ENCODE measurements at places on chromosomes 3 and 15. TPM values are rescaled to one million over a fixed set of nuclear protein-coding genes. Genes with fewer than 3 reads are reported as not detected.

DNA sequence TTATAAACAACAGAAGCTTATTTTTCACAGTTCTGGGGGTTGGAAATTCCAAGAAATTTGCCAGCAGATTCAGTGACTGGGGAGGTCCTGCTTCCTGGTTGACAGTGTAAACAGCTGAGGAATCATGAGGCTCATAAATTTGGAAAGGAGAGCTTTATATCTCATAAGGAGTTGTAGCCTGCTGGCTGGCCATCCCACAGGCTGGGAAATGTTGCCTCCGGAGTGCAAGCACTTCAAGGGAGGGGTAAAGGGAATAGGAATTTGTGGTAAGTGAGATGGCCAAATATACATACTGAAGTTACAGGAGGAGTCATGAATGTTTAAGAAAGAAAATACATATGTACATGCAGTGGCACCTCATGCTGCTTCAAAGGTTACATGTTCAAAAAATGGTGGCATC lies 217.2 kb upstream of the CBLB start:
- H3K36me3 ChIP-seq, result no peaks in the 10 kb centered on the region
- no peaks in the 10 kb centered on the region for H3K27me3 ChIP-seq
- no peak overlapping the region for H3K4me3 ChIP-seq

DNA sequence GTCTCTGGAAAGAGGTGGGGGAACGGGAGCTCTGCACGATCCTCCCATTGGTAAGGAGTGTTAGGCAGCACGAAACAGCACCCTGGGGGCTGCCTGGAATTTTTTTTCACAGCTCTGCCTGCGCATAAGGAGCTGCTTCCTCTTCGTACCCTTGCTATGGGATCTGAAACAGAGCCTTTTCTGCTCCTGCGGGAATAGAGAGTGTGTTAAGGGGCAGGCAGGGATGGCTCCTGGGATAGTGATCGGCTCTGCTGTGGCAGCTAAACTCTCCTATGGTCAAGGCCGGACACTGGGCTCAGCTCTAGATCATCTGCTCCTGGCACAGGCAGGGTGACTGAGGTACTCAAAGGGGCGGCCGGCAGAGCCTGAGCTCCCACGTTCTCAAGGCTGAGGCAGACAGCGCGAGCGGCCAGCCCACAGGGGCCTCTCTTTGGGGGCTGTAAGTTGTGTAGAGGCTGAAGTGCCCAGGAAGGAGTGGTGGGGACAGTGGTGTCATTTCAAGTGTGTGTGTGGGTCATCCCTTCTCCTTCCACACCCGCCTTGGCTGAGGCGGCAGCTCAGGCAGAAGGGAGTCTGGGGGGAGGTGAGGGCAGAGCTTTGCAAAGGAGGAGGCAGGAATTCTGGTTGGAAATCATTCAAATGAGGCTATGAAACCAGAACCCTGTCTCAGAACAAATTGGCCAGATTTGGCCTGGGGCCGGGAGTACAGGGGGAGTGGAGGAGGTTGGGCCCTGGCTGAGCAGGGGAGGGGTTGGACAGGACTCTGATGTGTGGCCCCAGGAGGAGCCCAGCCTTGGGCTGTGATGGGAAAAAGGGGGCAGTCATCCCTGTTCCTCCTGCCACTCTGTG lies 31.0 kb downstream of the EPHB3 start:
- H3K36me3 ChIP-seq, result no peaks in the 10 kb centered on the region
- DNase-seq, result no peak
- H3K27ac ChIP-seq, result no peak overlapping the region
- no peak overlapping the region for H3K4me3 ChIP-seq
- peaks cover 10% of the 10 kb centered on the region for H3K27me3 ChIP-seq
- peaks cover 17% of the 10 kb centered on the region for H3K4me1 ChIP-seq

DNA sequence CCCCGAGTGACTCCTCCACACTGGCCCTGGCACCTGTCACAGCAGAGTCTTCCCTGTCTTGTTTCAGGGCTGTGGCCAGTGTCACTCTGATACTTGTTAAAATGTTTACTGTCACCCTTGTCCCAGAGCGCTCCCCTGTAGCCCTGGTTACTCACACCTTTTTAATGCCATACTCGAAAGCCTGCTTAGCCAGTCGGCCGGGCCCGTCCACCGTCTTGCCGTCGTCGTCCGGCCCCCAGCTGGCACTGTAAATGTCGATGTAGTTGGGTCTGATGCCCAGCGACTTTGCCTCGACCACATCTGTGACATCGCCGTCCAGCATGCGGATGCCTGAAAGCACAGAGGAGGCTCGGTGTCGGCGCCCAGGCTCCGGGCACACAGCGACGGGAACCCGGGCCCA lies 91.3 kb downstream of the PCSK6 start:
- H3K4me3 ChIP-seq, result no peak overlapping the region
- no peak for DNase-seq
- no peak overlapping the region for H3K27ac ChIP-seq
- H3K27me3 ChIP-seq, result no peaks in the 10 kb centered on the region
- H3K4me1 ChIP-seq, result peaks cover 15% of the 10 kb centered on the region

GRCh38 chr15:88322461-88322860 lies 65.9 kb upstream of the NTRK3 start:
- DNase-seq, result no peak
- peaks cover 17% of the 10 kb centered on the region for H3K36me3 ChIP-seq
- H3K27ac ChIP-seq, result no peak overlapping the region

GRCh38 chr3:144415492-144415891 lies 443.9 kb downstream of the DIPK2A start:
- DNase-seq, result no peak
- no peaks in the 10 kb centered on the region for H3K36me3 ChIP-seq
- peaks cover 1% of the 10 kb centered on the region for H3K27me3 ChIP-seq
- peaks cover 7% of the 10 kb centered on the region for H3K4me1 ChIP-seq
- H3K27ac ChIP-seq, result no peak overlapping the region

- DNase-seq, result peak; percentile 42
- H3K27ac ChIP-seq, result no peak overlapping the region
- no peaks in the 10 kb centered on the region for H3K36me3 ChIP-seq
- H3K4me1 ChIP-seq, result peaks cover 20% of the 10 kb centered on the region
Measured at GRCh38 chr15:39581793-39582285, 960 bp downstream of the THBS1 start.

GRCh38 chr3:144660186-144660585 lies 688.6 kb downstream of the DIPK2A start:
- no peak overlapping the region for H3K4me3 ChIP-seq
- H3K27me3 ChIP-seq, result peaks cover 3% of the 10 kb centered on the region
- no peak overlapping the region for H3K27ac ChIP-seq
- peaks cover 5% of the 10 kb centered on the region for H3K36me3 ChIP-seq
- no peak for DNase-seq
- H3K4me1 ChIP-seq, result no peaks in the 10 kb centered on the region

- DNase-seq, result no peak
- no peaks in the 10 kb centered on the region for H3K27me3 ChIP-seq
- no peak overlapping the region for H3K27ac ChIP-seq
Measured at GRCh38 chr15:95868970-95869369, 461.5 kb upstream of the NR2F2 start.

DNA sequence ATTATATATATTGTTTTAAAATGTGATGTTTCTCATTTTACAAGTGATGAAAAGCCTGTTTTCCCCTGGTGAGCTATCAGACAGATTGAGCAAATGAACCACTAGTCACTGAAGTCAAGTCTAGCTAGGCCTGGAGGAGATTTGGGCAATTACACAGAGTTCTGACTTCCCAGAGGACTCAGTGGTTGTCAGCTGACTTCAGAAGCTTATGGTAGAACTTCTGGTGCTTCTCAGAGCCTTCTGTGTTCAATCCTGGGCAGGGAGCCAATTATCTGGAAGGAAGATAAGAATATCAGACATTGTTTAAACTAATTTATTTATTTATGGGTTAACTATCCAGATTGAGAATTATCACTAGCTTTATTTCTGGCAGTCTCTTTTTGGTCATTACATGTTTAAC lies 37.7 kb upstream of the NAALADL2 start:
- no peak for DNase-seq
- H3K4me3 ChIP-seq, result no peak overlapping the region
- no peak overlapping the region for H3K27ac ChIP-seq
- H3K27me3 ChIP-seq, result no peaks in the 10 kb centered on the region
- H3K36me3 ChIP-seq, result no peaks in the 10 kb centered on the region
- H3K4me1 ChIP-seq, result no peaks in the 10 kb centered on the region

DNA sequence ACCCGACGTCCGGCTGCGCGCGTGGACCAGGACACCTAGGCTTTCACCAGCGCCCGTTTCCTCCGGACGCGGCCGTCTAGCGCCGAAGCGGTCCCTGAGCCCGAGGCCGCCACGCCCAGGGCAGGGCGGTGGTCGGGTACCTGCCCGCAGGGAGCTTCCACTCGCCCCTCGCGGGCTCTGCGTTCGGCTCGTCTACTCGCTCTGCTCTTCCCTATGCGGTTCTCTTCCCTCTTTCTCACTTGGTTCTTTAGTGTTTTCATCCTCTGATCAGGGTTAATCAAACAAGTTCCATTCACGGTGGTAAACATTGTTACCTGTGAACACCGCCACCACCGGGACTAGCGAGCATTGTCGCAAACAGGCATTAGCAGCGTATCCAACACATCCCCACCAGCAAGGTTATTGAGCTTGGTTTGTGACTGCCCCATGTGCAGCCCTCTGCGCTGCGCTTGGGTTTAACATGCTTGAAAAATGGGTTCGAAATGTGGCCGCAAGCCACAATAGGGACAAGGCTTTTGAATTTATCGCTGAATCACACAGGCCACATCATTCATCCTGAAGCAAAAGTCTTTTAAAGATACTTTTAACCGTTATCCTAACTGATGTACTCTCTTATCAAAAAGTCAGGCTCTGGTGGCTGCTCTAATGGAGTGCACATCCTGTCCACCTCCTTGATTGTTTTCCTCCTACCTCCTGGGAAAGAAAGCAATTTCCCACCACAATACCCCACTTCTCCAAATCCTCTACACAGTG lies 843 bp upstream of the CD47 start:
- H3K27ac ChIP-seq, result peak overlapping the region; percentile 90
- peaks cover 15% of the 10 kb centered on the region for H3K27me3 ChIP-seq
- H3K4me3 ChIP-seq, result peak overlapping the region; percentile 91
- H3K4me1 ChIP-seq, result peaks cover 21% of the 10 kb centered on the region
- DNase-seq, result no peak
- peaks cover 3% of the 10 kb centered on the region for H3K36me3 ChIP-seq

DNA sequence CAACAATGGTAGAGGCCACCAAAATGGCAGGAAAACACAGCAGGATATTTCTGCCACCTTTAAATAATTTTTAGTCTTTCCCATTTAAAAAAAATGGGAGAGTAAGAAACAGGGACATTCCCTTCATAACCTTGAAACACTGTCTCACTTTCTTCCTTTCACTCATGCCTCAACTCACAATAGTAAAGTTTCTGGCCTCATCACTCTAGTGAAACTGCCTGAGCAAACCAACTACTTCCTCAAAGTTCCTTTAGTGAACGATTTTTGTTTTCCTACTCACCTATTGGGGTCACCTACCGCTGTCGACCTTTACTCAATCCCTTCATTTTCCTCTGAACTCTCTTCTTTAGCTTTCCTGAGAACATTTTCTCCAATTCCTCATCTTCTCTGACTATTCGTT lies 33.0 kb downstream of the SHC4 start:
- H3K27me3 ChIP-seq, result peaks cover 2% of the 10 kb centered on the region
- H3K4me3 ChIP-seq, result no peak overlapping the region
- H3K27ac ChIP-seq, result no peak overlapping the region
- no peaks in the 10 kb centered on the region for H3K36me3 ChIP-seq

DNA sequence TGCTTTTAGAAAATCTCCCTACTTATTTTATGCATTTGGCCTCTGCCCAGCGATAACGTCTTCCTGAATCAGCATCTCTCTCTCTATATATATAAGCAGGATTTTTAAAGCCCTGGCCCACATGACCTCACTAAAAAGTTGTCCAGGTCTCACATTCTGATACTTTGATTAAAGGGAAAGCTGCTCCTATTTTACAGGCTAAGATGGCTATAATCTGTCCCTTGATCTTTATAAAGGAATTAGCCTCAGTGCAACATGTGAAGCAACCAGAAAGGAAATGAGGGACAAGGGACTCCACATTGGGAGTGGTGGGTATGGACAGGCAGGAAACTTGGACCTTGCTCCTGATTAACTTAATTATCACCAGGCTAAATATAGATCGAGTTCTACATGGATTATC lies 25.6 kb upstream of the MUC13 start:
- H3K27me3 ChIP-seq, result peaks cover 3% of the 10 kb centered on the region
- H3K36me3 ChIP-seq, result no peaks in the 10 kb centered on the region
- DNase-seq, result no peak
- H3K4me3 ChIP-seq, result no peak overlapping the region

DNA sequence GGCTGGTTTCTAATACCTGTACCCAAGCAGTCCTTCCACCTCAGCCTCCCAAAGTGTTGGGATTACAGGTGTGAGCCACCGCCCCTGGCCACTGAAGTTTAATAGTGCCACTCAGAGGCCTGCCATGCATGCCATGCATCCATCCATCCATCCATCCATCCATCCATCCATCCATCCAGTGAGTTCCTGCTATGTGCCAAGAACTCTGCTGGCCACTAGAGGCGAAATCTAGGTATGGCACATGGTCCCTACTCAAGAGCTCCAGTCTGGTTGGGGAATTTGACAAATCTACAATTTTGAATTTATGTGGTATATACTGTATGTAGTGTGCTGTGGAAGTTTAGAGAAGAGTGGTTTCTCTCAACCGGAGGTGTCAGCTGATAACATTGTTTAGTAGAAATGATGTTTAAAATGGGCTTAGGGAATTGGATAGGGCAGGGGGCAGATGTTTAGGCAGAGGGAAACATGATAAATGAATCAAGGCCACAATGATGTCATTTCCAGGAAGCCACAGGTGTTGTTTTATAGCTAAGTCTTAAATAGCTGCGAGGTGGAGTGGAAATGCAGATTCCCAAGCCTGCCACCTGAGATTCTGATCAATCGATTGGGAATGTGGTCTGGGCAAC lies 384.4 kb upstream of the C2CD4B start:
- peak; percentile 53 for DNase-seq
- no peaks in the 10 kb centered on the region for H3K36me3 ChIP-seq
- peaks cover 2% of the 10 kb centered on the region for H3K27me3 ChIP-seq
- no peaks in the 10 kb centered on the region for H3K4me1 ChIP-seq
- H3K27ac ChIP-seq, result no peak overlapping the region

- no peak overlapping the region for H3K4me3 ChIP-seq
- no peak for DNase-seq
- no peak overlapping the region for H3K27ac ChIP-seq
- H3K27me3 ChIP-seq, result no peaks in the 10 kb centered on the region
- no peaks in the 10 kb centered on the region for H3K4me1 ChIP-seq
Measured at GRCh38 chr3:39222462-39222861, 30.1 kb upstream of the XIRP1 start.

DNA sequence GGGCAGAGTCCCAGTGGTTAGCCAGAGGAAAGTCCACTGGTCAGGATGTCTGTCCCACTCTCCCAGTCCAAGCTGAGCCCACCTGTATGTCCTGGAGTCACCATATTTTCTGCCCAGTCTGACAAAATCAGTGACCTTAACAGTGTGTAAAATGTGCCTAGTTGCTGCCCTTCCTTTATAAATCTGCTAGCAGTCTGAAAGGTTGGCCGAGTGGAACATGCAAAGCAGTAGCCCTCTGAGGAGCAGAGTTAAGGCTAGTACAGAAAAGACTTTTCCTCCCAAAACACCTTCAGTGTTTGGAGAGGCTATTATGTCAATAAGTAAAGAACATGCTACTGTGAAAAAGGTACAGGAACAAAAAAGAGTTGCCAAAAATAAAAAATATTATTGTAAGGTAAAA lies 15.3 kb downstream of the TTC21A start:
- no peak overlapping the region for H3K4me3 ChIP-seq
- no peaks in the 10 kb centered on the region for H3K36me3 ChIP-seq
- no peak for DNase-seq
- peaks cover 7% of the 10 kb centered on the region for H3K4me1 ChIP-seq
- H3K27me3 ChIP-seq, result no peaks in the 10 kb centered on the region

MEIS2 gene
- 6.0 TPM for total RNA-seq

RBP2 gene
- total RNA-seq, result not detected

TRAT1 gene
- not detected for total RNA-seq

TUSC7 gene
- total RNA-seq, result not detected

EIF4E3 gene
- 21.9 TPM for total RNA-seq
